Inflammatory macrophage treated with lipopolysaccharide for 1 hour (primary cell): ENCODE measurements at places on chromosomes 3 and 15.

DNA sequence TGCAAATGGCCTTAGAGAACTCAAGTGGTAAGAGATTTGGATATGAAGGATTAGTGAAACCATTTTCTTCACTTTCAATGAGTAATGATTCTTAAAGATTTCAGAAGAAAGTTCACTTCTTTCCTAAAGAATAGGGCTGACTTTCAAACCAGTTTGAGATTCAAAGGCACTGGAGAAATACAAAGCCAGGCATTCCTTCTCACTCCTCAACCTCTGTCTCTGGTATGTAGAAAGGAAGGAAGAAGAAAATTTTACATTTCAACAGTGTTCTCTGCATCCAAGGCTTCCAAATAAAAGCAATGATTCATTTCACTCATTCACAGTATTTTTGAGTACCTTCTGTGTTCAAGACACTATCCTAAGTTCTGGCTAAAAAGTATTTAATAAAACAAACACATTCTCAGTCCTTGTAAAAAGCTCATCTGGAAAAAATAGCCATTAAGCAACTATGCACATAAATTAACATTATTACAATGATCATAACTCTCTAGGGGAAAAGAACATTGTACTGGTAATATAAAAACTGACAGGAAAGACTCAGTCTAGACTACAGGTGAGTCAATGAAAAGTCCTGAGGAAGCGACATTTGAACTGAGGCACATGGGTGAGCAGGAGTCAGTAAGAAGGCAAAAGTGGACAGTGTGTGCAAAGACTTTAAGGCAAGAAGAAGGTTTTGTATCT, 79.5 kb downstream of the IMPG2 start:
- DNase-seq = no peak

- DNase-seq = no peak
These were observed 375 bp downstream of the CLCN2 start for GRCh38 chr3:184360929-184361531.

DNA sequence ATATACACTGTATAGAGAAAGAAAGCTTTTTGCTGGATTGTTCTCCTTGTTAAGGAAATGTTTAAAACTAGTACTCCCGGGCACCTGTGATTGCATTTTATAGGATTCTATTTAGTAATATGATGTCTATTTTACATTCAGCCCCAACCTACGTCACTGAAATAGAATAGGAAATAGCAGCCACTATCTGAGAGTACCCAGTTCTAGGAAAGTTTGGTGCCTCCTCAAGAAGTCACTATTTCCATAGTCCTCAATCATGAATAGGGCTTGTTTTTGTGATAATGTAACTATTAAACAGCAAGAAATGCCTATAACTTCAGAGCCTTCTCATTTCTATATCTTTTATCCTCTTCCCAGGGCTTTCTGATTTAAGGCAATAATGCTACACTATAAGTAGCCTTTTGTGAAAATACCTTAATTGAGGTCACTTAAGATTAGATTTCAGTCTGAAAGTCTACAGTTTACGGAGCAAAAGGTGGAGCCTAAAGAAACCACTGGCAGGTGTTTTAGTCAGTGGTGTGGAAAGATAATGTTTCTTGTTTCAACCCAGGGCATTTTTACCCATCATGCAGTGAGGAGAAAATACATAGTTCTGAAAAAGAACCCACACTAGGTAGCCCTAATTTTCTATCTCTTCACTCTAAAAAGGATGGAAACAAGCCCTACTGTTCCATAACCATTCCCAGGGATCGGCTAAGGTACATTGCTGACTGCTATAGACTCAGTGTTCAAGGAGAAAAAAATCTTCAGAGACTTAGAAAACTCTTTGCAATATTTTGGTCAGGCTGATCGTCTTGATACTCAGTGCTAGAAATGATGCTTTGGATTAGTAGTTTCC, 38.7 kb downstream of the TIGIT start:
- DNase-seq = no peak

GRCh38 chr3:24428481-24428880, 66.2 kb downstream of the THRB start:
- DNase-seq = peak; percentile 37

DNA sequence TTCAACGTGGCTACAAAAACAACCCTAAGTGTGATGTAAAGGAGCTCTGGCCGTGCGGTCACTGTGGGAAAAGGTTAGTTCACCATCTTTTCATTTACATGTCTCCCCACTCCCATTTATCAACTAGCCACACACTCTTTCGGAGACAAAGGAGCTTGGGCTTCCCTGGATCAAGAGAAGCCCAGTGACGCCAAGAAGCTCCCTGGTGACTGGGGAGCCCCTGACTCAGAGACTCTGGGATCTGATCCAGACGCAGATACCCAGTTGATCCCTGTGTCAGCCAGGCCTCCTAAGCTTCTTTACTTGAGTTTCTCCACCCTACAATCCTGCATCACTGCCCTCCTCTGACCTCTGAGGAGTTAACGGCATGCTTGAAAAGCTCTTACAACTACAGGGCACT, 43.9 kb downstream of the HEG1 start:
- no peak for DNase-seq

DNA sequence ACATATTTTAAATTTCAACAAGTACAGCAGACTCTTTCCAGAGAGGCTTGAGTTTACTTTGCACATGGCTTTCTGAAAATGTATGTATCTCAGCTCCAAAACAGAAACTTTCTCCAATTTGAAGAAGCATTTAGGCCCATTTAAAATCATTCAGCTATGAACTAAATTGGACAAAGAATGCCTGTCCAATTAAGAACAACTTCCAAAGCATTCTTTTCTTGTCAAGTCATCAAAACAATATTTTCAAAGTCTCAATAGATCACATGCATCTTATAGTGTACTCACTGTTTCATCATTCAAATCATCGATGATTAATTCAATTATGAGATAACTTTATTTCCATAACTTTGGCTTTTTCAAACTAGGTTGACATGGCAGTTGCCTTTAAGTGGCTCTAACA, 95.2 kb downstream of the KBTBD8 start:
- no peak for DNase-seq

- DNase-seq = no peak
These were observed 153.1 kb downstream of the TNIK start for GRCh38 chr3:171307046-171307585.

- DNase-seq = no peak
These were observed 235.2 kb upstream of the VEPH1 start for GRCh38 chr3:157738441-157738840.

DNA sequence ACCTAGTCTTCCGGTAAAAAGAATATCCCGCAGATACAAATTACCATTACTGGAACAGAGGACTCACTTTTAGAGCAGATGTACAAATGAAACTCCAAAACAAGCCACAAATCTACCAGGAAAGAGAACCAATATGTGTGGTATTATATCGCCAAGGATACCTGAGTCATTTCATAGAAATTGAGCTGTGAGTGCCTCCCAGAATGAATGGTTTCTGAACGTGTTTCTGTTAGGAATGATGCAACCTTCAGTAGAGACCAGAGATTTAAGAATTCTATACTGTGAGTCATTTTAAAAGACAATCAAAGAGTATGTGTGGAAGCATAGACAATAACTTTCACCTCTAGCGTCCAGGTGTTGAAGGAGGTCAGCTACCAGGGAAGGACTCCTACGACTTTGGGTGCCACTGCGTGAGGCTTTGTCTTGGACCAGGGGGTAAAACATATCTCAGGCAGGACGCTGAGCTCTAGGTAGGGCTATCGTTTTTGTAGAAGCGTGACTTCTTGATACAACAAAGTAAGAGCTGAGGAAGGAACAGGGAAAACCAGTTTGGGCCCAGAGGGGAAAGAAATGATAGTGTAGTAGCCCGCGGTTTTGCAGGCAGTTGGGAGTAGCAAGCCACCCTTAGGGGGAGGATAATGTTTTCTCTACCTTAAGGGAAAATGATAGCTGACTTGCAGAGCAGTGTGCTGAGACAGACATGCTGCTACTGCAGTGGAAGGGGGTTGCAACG, 210.4 kb downstream of the TP63 start:
- no peak for DNase-seq

GRCh38 chr3:69020424-69020823, 6.9 kb upstream of the EOGT start:
- DNase-seq = peak; percentile 20

DNA sequence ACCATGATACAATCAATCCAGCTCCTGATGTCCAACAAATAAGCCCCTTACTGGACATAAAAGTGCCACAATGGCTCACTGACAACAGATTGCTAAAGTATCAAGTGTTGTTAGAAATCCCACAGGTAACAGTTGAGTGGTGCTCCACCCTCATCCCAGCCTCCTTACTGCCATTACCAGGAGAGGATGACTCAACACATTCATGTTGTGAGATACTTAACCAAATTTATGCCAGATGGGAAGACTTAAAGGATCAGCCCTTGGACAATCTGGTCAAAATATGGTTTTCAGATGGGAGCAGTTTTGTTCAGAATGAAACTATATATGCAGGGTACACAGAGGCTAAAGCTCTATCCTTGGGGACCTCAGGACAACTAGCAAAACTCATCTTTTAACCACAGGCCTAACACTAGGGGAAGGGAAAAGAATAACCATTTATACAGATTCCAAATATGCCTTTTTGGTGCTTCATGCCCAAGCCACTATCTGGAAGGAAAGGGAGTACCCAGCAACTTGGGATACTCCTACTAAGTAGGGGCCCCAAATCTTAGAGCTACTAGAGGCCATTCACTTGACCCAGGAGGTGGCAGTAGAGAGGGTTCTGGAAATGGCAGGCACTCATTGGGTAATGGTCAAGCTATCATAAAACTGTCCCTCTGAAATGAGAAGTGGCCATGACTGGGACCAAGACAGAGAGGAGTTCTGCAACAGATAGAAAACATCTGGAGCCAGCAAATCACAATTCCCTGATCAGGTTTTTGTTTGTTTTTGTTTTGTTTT, 6.9 kb upstream of the ZNF662 start:
- DNase-seq = no peak

GRCh38 chr3:184248454-184249411, at the start of gene ALG3:
ALG3 (minus strand) TSS chr3:184248962; CDS start chr3:184248940, 22 bp downstream.
- DNase-seq = peak; percentile 96

DNA sequence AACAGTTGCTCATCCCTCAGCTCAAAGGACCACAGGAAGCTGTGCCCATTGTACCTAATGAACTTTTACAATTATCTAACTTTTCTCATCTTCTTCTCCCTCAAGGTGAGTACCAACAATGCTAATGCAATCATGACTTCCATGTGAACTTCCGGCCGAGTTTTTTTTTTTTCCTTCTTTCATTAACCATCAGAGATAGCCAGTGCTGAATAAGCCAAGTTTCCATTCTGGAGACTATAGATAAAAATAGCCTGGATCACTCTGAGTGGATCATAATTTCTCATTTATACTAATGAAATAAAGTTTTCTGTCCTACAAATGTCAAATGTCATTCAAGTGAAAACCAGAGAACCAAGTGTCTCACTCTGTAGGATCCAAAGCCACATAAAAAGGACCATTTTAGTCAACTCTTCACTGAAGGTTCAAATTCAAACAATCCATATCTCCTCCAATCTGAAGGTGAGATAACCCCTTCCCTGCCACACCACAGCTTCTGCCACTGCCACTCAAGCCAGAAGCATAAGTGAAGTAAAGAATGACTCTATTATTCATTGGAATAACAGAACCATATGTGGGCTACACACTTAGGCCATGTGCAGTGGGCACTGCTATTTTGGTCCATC, 5.5 kb downstream of the SUMF1 start:
- DNase-seq = no peak

- DNase-seq = no peak
These were observed 321.3 kb downstream of the CACNA2D3 start for GRCh38 chr3:54443561-54444161.

DNA sequence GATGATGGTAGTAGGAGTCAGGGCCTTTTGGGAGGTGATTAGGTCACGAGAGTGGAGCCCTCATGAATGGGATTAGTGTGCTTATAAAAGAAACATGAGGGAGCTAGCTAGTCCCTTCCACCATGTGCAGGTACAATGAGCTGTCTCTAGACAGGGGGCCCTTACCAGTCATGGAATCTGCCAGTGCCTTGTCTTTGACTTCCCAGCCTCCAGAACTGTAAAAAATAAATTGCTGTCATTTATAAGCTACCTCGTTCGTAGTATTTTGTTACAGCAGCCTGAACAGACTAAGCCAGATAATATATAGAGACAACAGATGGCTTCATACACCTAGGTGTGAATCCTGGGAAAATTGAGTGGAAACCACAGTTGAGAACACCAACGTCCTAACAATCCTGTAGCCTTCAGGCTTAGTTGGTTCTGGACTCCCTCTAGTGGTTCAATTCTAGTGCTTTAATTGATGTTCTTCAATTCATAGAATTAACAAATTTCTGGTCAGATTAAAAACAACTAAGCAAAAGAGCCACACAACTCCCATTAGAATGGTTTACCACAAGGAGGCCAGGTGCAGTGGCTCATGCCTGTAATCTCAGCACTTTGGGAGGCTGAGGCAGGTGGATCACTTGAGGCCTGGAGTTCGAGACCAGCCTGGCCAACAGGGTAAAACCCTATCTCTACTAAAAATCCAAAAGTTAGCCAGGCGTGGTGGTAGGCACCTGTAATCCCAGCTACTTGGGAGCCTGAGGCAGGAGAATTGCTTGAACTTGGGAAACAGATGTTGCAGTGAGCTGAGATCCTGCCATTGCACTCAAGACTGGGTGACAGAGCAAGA, 21.3 kb upstream of the GATM start:
- peak; percentile 84 for DNase-seq

DNA sequence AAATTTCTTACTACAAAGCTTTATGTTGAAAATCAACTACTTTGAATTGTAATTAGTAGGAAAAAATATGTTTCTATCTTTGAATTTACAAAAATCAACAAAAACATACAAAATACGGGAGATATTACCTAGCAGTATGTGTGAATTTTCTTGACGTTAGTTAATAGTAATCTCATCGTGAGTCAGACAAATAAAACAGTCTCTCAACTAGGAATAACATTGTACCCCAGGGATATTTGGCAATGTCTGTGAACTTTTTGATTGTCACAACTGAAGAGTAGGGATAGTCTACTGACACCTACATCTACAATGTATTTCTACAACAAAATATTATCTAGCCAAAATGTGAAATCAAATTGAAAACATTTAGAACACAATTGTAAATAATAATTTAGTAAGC, 250.3 kb downstream of the POLQ start:
- DNase-seq = no peak

GRCh38 chr3:154716170-154716569, 286.2 kb upstream of the GPR149 start:
- DNase-seq = no peak

DNA sequence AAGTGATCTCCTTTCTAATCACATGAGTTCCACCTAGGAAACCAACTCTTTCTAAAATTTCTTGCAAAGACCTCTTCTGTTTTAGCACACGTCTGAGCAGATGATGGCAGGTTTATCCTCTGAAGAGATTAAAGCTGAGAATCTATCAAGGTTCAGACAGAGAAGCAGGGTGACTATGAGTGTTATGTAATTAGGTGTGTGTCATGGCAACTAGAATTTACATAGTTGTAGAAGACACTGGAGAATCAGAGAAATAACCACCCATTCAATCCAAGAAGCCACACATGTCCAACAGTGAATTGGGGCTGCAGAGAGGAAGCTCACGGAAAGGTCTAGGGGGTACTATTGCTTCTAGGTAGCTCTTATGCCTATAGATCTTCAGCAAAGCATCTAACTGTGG, 600.5 kb downstream of the PYDC2 start:
- no peak for DNase-seq

GRCh38 chr3:59854061-59854709, 804.4 kb upstream of the CFAP20DC start:
- DNase-seq = no peak
